ENCODE measurements at places on chromosomes 12 and 14.
A peak's percentile ranks its signal among the peaks of the same experiment; 100 is the strongest.

- no peak for DNase-seq
Observed at GRCh38 chr14:89927186-89927865, 27.2 kb downstream of the EFCAB11 start.

DNA sequence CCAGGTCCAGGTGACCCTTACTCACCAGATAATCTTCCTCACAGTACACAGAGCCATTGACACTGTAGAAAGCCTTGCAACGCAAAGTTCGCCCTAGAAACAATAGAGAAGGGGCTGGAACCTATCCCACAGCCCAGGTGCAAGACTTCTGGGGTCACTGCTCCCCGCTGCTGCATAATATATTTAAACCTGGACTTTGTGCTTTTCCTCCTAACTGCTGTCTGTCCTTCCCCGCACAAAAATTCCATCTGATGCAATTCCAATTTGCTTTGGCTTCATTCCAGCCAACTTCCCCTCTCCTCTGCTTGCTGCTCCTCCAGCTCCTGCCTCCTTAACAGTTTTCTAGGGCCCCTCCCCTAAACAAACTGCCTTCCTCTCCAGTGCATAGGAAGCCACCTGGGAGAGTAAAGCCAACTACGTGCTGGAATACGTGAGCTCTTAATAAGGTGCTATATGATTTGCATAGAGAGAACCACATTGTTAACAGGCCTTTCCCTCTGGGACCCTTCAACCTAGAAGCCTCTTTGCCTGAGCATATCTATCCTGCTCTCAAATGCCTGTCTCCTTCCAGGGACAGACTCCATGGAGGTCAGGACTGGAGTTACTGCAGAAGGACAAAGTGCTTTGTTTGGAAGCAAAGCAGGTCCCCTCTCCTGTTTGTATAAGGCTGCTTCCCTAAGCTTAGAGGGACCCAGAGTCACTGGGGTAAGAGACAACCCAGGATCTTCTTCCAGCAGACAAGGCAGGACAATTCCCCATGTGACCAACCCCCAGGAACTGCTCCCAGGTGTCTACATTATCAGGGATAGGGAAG lies 5.5 kb downstream of the AJUBA start:
- DNase-seq = no peak

GRCh38 chr14:20387576-20387975 lies 25.7 kb downstream of the TEP1 start:
- DNase-seq = no peak

GRCh38 chr12:76234741-76235140 lies 113.5 kb downstream of the BBS10 start:
- DNase-seq = no peak

- DNase-seq = no peak
Observed at GRCh38 chr14:50225974-50226297, 5.4 kb downstream of the SOS2 start.

GRCh38 chr14:105944632-105945610 lies 418.5 kb downstream of the TMEM121 start:
- DNase-seq = peak; percentile 64

Measured in T-helper 9 cell (primary cell).